8988T (cell line): ENCODE measurements at places on chromosomes 11 and 22.

- DNase-seq: peak; percentile 39
Measured at GRCh38 chr11:22666688-22667439, 453 bp downstream of the GAS2 start.

GRCh38 chr11:58575377-58576020, at the start of gene LPXN:
LPXN (minus strand) TSS chr11:58575856; CDS start chr11:58575772, 84 bp downstream.
- no peak for DNase-seq

GRCh38 chr11:3738241-3738640, 59.1 kb downstream of the NUP98 start:
- DNase-seq: no peak

- DNase-seq: no peak
Measured at GRCh38 chr22:27226666-27227065, 569.3 kb downstream of the MIAT start.

DNA sequence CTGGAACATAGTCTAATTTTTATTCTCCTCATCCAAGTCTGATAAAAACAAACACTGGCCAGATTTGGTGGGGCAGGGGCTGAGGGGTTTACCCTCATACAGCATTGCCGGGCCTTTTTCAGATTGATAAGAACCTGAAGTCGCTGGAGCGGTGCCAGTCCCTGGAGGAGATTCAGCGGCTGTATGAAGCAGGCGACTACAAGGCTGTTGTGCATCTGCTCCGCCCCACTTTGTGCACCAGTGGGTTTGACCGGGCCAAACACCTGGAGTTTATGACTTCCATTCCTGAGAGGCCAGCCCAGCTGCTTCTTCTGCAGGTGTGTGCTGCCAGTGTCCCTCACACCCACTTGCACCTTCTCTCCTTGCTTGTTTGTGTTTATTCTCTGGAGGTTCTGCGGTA, 55.8 kb downstream of the CABIN1 start:
- no peak for DNase-seq
